ENCODE measurements at places on chromosomes 16 and 17.

GRCh38 chr17:72126575-72127486 is 6.0 kb downstream of the SOX9 start:
- no peak for DNase-seq

DNA sequence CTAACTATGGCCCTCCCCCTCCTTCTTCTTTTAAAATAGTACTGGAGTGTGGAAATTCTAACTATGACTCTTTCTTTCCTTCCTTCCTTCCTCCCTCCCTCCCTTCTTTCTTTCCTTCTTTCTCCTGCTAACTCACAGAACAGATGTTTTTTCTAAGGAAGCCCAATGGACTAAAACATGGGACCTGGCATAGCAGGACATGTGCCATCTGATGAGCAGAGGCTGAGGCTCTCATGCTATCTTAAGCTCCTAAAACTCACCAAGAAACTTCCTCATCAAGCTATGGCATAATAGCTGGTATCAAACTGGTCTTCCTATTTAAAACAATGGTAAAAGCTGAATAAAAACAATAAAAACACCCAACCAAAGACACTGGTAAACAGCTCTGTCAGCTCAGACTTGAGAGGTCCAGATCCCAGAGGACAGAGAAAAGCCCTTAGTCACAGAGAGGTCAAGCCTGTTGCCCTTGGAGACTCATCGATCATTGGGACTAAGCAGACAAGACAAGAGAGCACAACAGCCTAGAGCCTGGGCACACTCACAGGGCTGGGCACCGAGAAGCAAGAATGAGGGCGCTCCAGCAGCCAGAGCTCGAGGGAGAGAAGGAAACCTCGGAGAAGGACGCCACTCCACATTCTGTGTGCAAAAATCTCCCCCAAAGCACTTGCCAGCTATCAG is 27.6 kb downstream of the SLC38A10 start:
- no peak for DNase-seq

DNA sequence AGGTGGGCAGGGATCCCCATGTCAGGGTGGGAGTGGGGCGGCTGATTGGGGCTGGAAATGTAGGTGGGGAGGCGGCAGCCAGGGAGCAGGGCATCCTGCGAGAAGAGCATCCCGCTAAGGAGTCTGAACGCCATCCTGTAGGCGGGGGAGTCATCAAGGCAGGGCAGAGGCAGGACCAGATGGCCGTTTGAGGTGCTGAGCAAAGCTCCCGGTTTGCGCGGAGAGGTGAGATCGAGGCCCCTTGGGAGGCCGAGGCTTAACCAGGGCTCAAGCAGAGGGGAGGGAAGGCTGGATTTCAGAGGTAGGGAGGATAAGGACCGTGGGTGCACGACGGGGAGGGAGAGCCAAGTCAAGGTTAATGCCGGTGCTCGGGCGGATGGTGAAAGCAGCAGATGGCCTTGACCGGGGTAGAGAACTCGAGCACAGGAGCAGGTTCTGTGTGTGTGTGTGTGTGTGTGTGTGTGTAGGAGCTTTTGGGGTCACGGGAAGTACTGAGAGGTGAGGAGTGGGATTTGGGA is 472 bp upstream of the NME2 start:
- DNase-seq: no peak

- DNase-seq: no peak
These were observed 161.3 kb downstream of the WSCD1 start for GRCh38 chr17:6231465-6231864.

GRCh38 chr17:18191236-18191667 is 7.6 kb downstream of the ALKBH5 start:
- DNase-seq: no peak

- no peak for DNase-seq
These were observed 98.3 kb upstream of the GOT2 start for GRCh38 chr16:58832386-58832895.

- DNase-seq: peak; percentile 15
These were observed 28.2 kb upstream of the ADGRG1 start for GRCh38 chr16:57600048-57600835.

DNA sequence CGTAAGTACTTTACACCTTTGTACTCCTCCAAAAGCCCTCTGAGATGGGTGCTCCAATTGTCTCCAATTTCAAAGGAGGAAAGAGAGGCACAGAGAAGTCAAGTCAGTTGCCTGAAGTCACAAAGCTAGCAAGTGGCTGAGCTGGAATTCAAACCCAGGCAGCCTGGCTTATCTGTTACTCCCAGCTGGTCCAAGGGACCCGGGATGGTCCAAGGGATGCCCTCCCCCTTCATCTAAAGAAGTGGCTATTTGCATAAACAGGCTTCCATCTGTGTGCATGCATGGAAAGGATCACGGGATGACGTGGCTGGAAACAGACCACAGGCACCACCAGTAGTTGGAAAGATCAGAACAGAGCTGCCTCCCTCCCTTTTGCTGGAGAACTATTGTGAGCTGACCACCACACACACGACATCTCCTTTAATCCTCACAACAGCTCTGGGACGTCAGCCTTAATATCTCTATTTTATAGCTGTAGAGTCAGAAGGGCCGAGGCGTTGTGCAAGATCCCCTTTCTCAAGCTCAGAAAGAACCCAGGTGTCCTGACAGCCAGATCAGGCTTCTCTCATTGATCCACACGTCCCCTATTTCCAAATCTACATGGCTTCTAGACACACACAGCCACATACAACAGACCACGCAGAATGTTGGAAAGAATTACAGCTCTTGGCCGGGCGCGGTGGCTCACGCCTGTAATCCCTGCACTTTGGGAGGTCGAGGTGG is 10.9 kb upstream of the COL1A1 start:
- DNase-seq: no peak

- DNase-seq: no peak
These were observed 19.9 kb downstream of the ST3GAL2 start for GRCh38 chr16:70418993-70419318.

DNA sequence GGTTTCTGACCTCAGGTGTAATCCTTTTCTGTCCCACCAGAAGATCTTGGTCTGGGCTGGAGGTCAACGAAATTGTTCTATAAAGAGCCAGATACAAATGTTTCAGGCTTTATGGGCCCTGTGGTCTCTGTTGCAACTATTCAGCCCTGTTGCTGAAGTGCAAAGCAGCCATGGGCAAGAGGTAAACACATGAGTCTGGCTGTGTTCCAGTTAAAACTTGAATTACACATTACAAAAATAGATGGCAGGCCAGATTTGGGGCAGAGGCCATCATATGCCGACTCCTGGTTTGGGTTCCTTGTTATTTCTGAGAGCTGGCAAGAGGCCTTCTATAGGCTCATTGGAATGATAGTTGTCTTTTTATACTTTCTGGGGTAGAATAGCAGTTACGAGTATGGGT is 114.4 kb downstream of the SDR42E1 start:
- DNase-seq: no peak

DNA sequence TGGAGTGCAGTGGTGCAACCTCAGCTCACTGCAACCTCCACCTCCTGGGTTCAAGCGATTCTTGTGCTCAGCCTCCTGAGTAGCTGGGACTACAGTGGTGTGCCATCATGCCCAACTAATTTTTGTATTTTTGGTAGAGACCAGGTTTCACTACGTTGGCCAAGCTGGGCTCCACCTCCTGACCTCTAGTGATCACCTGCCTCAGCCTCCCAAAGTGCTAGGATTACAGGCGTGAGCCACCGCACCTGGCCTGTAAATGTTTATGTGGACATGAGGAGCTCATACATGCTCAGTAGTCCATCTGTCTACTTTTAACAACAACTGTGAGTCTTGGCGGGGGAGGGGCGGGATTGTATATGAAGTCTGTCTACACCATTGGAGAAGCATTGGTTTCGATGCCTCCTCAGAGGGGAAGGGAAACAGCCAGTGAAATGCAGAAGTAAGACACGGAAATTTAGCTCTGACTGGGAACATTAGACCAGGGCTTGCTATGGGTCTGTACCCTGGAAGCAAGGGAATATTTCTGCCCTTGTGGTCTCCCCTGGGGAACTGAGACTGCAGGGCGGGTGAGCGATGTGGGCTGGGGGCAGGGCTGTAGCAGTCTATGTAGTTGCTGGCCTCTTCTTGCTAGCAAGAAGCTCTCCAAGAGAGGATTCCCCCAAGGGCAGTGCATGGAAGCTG is 9.3 kb downstream of the NUBP1 start:
- no peak for DNase-seq

DNA sequence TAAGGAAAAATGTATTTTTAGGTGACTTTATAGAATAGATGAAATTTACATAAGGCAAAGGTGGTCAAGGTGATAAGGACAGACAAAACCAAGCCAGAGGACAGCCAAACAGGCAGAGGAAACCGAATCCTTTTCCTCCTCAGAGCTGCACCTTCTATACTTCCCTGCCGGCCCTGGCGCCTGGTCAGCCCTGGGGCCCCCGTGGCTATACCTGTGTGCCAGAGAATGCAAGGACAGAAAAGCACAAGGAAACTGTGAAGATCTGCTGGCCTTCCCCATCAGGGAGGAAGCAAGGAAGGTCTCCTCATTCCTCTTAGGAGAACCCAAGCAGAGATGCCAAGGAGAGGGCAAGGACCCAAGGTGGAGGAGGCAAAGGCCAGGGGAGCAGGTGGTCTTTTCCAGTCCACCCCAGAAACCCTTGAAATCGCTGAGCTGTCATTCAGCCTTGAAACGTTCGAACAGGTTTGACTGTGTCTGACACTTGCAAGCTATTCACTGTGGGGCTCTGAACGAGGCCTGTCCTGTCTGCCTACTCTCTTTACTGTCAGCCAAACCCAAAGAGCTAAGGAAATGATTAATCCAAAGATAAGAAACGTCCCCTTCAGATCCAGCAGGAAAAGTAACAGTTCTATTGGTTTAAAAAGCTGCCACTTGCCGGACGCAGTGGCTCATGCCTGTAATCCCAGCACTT is 114.4 kb downstream of the XYLT1 start:
- no peak for DNase-seq

DNA sequence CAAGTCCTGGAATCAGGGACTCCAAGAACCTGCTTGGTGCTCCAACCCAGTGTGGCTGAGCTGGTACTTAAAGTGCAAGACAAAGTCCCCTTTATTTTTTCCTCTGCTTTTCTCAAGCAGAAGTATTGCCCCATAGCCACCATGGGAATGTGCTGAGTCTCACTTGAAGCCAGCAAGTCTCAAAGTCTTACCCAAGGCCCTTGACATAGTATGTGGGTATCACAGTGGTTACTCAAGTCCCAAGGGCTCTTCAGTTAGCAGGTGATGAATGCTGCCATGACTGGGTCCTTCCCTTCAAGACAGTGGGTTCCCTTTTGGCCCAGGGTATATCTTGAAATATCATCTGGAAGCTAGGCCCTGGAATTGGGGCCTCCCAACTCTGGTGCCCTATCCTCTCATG is 30.5 kb upstream of the GINS3 start:
- no peak for DNase-seq

DNA sequence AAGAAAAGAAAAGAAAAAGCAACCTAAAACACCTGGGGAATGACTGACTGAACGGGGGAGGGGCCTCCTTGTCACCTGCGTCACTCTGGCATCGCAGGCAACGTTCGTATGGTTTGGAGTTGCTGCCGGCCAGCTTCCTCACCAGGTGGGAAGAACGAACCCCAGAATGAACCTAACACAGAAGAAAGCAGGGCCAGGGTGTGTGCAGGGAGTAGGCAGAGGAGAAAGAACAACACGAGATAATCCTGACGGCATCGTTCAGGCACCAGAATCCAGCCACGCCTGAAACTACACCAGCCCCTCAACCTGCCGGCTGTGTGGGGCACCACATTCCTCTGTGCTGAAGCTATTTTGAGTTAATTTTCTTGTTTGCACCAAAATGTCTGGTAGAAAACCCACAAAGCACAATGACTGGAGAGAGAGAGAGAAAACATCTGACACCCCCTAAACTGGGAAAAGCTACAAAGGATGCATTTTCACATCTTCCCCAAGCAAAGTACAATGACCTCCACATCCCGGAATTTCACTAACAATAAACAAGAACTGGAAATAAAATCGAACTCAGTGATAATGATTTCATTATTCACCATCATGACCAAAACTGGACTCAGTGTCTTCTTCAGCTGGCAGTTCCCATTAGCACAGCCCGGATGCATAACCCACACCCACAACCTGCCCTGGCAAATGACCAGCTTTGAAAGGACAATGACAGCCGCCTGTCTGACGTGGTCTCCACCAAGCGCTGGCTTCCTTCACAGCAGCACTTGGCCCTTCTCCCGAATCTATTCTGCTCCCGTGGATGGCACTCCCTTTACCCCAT is 23.6 kb downstream of the RAB40B start:
- DNase-seq: no peak

- no peak for DNase-seq
These were observed 1525.3 kb downstream of the CDH8 start for GRCh38 chr16:60510941-60511340.

DNA sequence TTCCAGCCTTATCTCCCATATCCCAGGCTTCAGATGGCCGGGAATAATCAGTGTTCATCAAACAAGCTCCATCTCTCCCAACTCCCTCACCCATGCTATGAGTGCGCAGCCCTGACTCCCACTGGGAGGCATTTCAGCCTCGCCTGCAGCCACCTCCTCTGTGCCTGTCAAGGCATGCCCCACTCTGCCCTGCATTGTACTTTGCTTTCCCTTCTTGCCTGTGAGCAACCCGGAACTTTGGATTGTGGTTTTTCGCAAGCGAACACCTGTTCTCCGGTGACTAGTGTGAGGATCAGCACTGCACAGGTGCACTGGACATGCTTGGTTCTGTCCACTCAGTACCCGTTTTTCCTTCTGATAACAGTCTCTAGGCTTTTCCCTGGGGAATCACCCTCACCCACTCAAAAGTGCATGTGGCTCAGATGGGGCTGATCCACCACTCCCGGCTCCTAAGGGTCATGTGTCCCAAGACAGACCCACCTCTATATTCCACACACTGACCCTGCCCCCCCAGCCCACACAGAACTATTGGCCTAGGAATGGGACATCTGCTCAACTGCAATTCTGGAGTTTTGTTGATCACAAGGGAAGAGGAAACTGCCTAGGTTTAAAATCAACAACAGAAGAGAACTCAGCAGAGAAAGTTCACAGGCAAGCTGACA is 9.1 kb downstream of the CHST6 start:
- peak; percentile 76 for DNase-seq

DNA sequence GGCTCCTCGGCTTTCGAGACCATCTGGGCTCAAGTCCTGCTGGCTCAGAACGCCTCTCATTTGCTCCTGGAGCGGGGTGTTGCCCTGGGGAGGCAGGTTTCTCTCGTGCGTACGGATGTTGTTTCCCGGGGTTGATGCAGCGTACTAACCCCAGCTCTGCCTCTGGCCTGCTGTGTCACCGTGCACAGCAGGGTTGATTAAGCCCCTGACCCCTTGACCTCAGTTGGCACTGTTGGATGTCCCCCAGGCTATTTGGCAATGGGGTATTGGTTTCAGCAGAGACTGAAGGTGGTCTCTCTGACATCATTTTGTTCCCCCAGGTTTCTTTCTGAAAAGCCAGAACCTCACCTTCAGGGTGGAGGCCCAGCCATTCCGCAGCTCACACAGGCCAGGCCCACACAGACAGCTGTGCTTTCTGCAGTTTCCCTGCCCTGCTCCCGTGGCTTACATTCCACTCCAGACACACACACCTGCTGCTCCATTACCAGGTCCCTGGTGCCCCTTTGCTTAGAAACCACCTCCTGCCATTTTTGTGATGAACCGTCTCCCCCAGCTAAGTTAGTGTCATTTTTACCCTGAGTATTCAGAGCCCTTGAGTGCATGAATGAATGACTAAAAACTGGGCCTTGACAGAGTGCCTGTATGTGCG is 233.5 kb downstream of the CCDC182 start:
- DNase-seq: no peak

Data from NCI-H1105 treated with DMSO at 0.1 percent for 48 hours (cell line).